ENCODE measurements at places on chromosomes 2 and 18.

GRCh38 chr2:225010804-225011203, 31.5 kb downstream of the DOCK10 start:
- DNase-seq = no peak

DNA sequence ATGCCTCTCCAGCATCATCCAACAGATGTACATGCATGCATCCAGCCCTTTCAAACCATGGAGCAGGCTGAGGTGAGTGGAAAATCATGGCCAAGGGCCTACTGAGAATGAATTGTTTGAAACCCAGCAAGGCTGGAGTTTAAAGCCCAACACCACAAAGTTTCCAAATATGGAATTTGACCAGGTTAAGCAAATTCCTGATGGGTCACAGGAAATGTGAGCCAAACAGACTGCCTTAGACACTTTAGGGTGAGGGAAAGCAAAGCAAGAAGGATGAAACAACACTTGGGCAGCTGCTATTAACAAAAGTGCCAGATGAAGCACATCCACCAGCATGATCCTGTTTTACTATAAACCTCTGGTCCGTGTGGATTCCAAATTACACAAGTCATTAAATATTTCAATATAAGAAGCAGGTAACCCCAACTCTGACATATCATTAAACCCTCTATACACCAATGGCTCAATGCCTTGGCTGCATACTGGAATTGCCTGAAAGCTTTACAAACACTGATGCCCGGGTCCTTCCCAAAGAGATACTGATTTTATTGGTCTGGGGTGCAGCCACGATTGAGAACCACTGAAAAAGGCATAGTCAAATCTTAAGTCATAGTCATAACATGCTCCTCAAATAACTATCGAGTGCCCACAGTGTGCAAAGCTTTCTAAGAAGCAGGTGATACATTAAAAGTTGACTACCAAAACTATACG, 9.1 kb downstream of the KLF7 start:
- DNase-seq = no peak

DNA sequence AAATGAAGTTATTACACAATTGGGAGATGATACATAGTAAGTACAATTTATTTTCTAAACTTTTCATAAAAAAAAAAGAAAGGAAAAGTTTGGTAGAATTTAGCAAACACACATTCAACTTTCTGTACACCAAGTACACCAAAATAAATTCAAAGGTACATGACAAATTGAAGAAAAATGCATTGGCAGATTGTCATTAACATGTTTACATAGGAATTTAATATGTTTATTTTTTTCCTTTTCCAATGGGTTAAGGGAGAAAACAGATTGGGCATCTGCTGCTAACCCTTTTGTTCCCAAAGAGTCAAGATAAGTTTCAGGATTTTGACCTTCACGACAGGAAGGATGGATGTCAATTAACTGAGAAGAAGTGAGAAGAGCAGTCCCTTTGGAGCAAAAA, 620.4 kb downstream of the XIRP2 start:
- peak; percentile 64 for DNase-seq

- no peak for DNase-seq
These were observed 62.1 kb upstream of the GLI2 start for GRCh38 chr2:120673571-120674061.

DNA sequence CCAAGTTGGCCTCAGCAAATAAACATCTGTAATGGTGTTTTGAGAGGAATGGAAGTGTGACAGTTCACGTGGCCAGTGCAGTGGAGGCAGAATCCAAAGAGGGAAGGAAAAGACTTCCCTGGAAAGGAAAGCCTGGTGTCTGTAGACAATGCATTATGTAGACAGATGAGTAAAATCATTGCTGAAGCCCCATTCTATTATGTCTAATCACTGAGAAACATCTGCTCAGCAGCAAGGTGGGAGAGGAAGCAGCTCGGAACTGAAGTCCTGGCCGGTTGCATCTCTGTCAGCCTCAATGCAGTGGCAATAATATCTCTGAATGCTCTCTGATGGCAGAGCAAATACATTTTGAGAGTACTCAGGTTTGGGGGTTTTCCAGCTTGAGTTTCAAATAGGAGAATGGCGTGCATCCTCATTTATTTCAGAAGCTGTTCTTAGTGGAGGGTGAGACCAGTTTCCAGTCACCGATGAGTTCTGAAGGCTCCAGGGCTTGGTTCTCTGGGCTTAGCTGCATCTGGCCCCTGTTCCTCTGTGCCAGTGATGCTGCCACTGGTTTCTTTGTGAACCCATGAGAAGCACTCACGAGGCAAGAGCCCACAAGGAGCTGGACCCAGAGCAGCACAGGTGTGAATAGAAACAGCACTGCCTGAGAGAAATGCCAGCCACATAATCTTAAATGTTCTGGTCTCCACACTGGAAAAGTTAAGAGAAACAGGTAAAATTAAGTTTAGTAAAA, 63.3 kb downstream of the RPIA start:
- no peak for DNase-seq

- DNase-seq = peak; percentile 24
These were observed 4.2 kb downstream of the RPRM start for GRCh38 chr2:153474407-153474806.

DNA sequence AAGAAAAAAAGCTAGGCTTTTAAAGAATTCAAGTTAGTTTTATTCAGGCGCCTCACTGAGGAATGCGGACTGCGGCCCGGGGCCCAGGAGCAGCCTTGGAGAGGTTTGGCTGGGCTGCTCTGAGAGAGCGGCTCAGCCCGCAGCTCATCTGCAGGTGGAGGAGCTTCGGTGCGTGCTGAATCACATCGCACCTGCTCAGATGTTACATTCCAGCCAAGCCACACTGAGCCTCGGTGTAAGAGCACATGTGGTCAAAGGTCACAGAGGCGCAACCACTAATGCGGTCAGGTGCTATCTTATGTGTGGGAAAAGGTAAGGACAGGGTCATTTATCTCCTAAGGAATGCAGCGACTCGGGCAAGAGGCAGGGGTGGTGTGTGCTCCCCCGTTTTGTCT, 17.1 kb upstream of the CNDP1 start:
- no peak for DNase-seq

GRCh38 chr18:62602706-62603105, 79.9 kb downstream of the ZCCHC2 start:
- no peak for DNase-seq

- DNase-seq = no peak
These were observed 104.9 kb downstream of the VWA3B start for GRCh38 chr2:98191883-98192282.

- DNase-seq = no peak
These were observed 128.8 kb upstream of the TACR1 start for GRCh38 chr2:75328156-75328555.

DNA sequence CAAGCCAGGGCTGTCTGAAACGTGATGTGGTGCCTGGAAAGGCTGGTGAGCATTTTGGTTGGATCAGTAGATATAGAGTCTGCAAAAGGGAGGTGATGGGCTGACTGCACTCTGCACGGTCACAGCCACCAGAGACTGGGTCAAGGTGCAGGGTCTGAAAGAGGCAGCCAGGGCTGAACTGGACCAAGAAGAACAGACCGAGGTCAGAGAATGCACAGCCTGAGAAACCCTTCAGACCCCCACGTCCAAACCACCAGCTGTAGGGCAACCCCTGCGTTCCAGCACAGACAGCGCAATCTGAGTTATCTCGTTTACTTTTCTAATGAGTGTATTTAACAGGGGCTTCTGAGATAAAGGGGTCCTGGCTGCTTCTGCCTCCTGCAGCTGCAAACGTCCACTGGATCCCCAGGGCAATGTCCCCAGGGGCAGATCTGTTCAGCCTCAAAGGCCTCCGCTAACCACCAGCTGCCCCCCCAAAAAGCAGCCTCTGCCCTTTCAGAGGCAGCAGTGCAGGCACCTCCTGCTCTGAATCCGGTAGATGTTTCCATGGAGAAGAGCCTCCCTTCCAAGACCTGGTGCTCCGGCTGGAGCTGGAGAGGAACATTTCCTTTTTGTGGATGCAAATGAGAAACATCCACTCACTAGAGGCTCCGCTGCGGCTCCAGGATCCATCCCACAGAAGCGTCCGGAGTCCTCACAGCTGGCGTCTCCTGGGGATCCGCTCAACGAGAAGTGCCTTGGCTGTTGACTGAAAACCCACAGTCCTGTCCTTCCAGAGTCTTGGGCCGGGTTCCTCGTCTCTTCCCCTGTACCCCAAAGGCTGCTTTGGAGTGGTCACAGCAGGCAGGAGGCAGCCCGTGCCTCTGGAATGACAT, 970 bp upstream of the KCNG2 start:
- DNase-seq = peak; percentile 26

- DNase-seq = no peak
These were observed 1.9 kb downstream of the LDLRAD4 start for GRCh38 chr18:13220361-13220991.

- DNase-seq = no peak
These were observed 189.6 kb downstream of the HAUS1 start for GRCh38 chr18:46293742-46294181.

DNA sequence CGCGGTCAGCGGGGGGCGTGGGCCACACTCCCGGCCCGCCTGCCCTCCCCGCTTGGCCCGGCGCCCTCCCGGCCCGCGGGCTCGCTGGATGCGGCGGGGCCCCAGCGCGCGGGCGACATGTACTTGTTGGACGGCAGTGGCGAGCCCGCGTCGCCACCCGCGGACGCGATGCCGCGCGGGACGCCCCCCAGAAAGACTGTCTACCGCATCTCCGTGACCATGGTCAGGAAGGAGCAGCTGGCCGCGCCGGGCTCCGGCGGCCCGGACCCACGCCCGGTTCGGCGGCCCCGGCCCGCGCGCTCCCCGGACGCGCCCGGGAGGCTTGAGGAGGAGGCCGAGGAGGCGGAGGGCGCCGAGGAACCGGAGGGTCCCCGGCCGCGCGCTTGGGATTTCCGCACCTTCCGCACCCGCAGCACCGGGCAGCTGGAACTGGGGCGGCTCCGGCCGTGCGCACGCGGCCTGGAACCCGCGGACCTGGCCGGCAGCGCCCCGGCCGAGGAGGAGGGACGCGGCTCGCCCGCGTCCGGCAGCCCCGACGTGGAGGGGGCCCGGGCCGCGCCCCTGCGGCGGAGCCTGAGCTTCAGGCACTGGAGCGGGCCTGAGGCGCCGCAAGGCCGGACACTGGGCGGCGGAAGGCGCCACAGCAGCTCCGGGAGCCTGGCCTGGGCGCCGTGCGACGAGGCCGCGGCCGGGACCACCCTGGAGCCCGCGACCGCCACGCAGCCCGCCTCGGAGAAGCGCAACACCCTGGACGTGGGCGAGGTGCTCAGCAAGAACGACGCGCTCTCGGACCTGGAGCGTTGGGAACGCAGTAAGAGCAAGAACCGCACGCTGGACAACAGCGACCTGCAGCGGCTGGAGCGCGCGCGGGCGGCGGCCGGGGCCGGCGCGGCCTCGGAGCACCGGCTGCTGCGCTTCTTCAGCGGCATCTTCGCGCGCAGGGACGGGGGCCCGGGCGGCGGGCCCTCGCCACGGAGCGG, 176.4 kb downstream of the AGAP1 start:
- peak; percentile 4 for DNase-seq

DNA sequence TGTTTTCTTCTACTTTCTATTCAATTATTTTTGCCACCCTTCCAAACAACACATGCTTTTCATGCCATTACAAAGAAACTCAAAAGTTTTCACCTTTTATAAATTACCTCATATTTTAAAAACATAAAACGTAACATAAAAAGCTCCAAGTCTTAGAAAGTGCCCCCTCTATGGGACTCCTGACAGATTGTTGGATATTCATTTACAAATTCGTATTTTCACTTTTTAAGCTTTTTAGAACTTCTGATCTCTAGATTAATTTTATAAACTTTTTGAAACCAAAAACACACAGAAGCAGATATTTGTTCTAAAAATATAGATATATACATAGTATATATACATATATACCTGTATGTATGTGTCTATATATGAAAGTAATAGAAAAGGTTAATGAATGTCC, 1.5 kb downstream of the COL5A2 start:
- no peak for DNase-seq

DNA sequence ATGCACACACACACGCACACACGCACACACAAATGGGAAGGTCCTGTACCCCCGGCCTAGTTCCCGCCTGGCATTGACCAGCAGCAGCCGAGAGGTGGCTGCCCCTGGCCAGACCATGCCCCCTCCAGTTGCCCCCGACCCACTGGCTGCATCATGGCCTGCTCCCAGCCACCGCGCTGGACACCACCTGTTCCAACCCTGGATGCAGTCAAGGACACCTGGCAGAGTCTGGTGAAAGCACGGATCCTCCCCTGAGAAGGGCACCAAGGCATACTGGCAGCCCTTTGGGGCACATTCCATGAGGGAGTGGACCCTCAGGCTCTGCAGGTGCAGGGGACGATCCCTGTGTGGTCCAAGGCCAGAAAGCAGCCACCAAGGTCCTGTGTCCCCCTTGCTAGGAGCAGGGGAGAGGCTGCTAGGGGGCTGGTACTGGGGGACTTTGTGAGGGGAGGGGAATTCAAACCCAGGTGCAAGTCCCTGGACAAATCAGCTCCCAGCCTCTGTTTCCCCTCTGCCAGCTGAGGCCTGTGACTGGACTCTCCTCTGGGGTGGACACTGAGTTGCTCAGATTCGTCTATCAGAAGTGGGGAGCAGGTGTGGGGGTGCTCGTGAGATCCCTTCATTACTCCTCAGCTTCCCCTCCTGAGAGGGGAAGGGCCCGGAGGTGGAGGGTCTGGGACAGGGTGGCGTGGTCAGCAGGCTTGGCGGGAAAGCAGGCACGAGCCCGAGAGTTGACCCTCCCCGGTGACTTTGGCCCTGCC, 3.5 kb downstream of the ESPNL start:
- no peak for DNase-seq

- no peak for DNase-seq
These were observed 100.4 kb downstream of the CCDC141 start for GRCh38 chr2:178949584-178949983.

- DNase-seq = no peak
These were observed 203.1 kb downstream of the NCKAP5 start for GRCh38 chr2:133365117-133365516.

DNA sequence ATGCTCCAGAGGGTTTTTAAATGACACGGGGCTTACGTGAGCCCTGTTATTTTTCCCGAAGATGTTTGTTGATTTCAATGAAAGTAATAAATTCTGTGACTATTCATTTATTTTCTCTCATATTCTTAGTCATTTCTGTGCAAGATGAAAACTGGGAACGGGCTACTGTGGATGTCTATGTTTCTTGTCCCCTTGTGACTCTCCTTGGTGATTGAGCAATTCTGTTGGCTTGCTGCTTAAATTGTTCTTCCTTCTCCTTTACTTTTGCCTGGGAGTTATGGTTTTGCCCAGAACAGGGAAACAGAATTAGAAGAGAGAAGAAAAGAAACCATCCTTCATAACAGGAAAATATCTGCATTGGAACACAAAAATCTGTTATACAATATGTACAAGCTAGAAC, 508.2 kb upstream of the DSEL start:
- DNase-seq = no peak

GRCh38 chr2:238582159-238582558, 155.4 kb downstream of the ASB1 start:
- DNase-seq = no peak

GRCh38 chr2:180247658-180248057, 240.6 kb upstream of the CWC22 start:
- no peak for DNase-seq

DNA sequence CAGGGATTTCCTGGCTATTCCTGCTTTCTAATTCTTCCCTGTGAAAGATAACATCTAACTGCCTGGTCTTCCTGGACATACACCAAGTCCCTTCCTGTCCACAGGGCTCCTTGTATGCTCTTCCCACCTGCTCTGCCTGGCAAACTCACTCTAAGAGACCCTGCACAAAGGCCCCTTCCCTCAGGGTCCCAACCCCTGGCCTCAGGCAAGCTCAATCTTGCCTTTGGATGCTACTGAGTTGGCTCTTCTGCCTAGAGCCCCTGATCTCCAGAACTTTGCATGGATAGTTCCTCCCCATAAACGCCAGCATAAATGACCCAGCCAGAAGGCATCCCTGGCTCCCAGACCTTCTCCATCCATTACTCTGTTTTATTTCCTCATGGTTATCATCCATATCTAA, 98.3 kb upstream of the OTOS start:
- DNase-seq = no peak
